ENCODE measurements at places on chromosomes 2 and 18.

DNA sequence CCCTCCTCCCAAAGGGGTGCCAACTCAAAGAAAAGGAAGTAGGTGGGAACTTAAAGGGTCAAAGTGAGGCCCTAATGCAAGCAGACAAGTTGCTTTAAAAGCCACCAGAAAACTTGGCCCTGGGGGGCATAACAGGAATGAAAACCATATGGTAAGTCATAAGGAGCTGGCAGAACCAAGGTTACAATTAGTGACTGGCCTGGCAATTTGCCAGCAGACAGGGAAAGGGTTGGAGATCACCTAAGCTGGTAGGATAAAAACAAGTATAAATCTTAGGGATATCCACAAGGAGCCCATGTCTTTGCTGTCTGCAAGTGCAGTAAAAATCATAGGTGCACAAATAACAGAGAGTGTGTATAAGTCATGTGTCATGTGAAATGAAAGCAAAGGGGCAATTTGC lies 256.7 kb upstream of the LRRTM4 start:
- DNase-seq, result no peak

GRCh38 chr2:68734688-68735525 lies at the start of gene ARHGAP25:
ARHGAP25 (plus strand) TSS chr2:68734811; CDS start chr2:68735200, 389 bp downstream.
- no peak for DNase-seq

- DNase-seq, result no peak
Measured at GRCh38 chr18:51654488-51655326, 457.2 kb upstream of the MEX3C start.

DNA sequence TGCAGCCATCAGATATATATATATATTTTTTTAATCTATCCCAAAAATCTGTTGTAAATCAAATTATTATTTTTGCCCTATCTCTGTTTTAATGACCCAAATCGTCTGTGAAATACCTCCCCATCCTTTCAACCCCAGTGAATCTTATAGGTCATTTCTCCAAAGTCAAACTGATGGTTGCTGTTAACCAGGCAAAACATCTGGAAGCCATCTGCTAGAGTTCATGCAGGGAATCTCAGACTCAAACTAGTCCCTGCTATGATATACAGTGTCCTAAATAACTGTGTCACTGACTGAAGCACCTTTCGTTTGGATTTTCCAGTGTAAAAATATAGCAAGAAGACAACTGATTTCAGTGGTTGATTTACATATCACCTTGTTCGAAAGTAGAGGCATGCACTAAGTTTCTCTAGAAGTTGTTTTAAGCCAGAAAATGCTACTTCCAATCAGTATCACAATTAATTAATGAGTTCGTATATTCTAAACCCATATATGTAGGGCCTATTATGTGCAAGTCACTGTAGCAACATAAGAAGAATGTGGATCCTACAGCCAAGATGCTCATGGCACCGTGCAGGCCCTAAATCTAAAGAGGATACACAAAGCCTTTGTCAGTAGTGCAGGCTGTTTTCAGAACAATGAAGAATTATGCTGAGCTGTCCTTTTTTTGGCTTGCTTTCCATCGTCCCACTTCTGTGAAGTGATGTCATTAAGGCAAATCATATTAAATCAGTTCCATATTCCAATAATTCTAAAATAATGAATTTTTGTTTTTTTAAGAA lies 566.0 kb downstream of the STK39 start:
- DNase-seq, result no peak

GRCh38 chr2:200467806-200468681 lies 41.8 kb downstream of the KCTD18 start:
- no peak for DNase-seq

GRCh38 chr2:98605076-98605475 lies 3.2 kb downstream of the COA5 start:
- no peak for DNase-seq

- DNase-seq, result no peak
Measured at GRCh38 chr2:20506201-20506685, 59.4 kb downstream of the RHOB start.

DNA sequence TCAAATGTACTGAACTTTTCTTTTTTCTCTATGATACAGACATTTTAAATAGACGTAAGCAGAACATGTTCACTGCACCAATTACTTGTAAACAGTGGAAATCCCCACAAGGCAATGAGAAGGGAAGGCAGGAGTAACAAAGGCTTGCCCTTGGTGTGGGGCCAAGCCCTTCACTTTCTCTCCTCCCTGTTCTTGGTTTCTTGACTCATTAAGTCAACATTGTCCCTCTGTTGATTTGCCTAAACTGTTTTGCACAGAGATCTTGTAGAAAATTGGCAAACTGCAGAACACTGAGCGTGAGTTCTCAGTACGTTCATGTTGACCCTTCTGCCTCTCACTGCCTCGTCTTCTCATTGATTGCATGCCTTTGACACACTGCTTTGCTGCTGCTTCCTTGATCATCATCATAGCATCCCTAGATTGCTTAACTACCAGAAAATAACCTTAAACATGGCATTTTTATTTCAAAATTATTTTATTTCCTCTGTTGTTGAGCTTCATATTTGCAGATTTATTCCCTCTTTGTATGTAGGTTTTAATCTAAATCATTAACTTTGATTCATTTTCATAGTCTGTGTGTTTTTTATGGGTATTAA lies 257.7 kb downstream of the PTGR3 start:
- no peak for DNase-seq

DNA sequence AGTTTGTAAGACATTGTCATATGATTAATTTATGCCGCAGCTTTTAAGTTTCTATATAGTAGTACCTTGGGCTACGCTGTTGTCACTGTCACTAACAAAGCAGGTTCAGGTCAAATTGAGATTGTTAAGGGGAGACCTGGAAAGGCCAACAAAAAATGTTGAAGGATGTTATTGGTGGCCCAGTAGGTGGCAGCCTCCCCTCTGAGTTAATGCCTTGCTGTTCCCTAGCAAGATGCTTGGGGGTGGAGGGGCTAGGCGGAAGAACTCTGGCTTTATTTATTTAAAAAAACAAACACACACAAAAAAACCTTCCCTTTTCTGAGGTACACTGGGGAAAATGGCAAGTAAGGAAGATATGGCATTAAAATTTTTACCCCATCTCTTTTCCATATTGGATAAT lies 128.3 kb upstream of the ATP5MC3 start:
- no peak for DNase-seq

DNA sequence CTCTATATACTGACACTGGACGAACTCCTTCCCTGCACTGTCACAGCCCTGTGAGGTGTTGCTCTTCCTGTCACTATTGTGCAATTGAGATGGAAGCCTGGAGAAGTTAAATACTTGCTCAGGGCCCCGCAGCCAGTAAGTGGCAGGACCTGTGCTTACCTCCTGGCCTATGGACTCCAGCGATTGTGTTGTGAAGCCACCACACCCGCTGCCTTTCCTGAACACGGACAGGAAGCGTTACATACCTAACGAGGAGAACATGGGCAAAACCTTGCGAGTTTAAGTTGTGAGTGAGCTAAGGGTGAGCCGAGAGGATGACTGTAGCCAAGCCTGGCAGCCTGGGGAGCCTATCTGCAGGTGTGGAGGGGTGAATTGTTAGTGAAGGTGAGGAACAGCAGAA lies 26.1 kb downstream of the RAB31 start:
- DNase-seq, result no peak

DNA sequence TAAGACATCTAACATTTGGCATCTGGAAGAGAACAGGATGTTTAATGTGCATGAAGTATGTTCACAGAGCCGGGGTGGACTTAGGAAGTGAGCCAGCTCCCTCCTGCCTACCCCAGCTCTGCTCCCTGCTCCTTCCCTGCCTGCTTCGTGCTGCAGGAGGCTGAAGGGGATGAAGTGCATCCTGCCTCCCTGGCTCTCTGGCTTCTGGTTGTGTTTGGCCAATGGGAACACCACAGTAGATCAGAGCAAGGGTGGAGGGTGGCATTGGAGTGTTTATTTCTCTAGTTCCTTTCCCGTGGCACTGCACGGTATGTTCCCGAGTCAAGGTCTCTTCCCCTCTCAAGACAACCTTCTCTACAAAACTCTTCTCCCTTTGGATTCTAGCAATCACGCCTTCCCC lies 379.9 kb downstream of the CLIP4 start:
- DNase-seq, result no peak

- peak; percentile 34 for DNase-seq
Measured at GRCh38 chr2:11482473-11483035, 16.6 kb upstream of the E2F6 start.

DNA sequence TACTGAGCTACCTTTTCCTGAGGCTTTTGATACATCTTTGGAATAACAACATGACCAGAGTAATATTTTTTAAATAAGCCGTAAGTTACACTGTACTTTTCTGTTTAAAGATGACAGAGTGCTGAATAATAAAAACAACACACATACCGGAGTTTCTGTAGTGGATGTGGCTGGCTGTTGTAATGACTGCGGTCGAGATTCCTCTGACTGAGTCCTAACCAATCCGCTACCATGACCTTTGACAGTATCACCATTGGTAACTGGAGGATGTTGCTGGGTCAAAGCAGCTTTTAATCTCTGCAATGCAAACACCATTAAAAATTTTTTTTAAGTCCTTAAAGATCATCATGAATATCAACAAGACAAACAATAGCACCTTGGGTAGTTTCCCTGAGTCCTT lies 70.7 kb downstream of the ATF2 start:
- no peak for DNase-seq

- no peak for DNase-seq
Measured at GRCh38 chr2:186459009-186459408, 27.1 kb upstream of the ZC3H15 start.

DNA sequence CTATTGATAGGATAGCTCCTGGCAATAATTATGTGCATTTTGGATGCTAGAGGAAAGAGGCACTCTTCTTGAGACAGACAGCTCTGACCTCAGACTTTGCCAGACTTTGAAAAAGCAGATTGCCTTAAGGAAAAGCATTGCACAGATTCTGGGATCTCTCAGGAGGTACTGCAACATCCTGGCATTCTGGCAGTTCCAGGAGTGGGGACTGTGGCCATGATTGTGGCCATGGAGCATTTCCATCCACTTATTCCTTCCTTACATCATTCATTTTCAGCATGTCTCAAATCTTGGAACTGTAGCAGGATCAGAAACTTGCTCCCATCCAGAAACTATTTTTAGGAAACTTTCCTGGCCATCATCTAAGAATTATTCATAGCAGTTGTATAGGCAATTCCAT lies 144.9 kb upstream of the FOSL2 start:
- no peak for DNase-seq

- DNase-seq, result no peak
Measured at GRCh38 chr18:12451428-12451827, 43.7 kb downstream of the PRELID3A start.

DNA sequence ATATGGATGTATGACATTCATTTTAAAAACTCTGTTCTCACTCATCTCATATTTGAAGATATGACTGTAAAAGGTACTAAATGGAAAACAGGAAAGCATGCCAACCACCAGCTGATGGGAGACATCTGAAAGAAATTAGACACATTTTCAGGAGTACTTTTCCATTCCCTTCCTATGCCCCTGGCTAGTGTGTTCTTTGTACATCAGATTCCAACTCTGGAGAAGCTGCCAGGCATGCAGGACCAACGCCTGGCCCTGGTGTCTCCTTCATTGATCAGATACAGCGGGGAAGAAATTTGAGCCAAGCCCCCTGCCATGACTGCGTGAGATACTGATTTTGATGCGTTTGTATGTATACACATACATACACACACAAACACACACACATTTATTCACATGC lies 599.0 kb upstream of the SYT4 start:
- DNase-seq, result no peak

- DNase-seq, result no peak
Measured at GRCh38 chr2:174442546-174443510, 44.0 kb downstream of the GPR155 start.

DNA sequence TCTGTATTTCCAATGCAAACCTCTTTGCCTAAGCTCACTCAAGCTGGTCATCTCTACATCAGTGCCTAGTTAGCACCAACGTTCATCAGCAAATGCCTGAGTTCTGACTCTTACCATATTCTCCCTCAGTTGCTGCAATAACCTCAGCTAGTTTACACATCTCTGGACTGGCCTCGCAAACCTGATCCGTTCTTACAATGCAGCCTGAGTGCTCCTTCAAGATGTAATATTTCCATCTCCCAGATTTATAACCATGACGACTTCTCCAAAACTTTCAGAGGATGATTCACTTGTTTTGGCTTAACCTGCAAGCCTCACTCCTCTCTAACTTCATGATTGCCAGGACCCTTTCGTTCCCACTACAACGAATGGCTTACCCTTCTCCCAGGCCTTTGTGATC lies 69.7 kb downstream of the DIPK1C start:
- DNase-seq, result no peak

GRCh38 chr18:23306822-23307221 lies 146.3 kb upstream of the RIOK3 start:
- DNase-seq, result peak; percentile 5

DNA sequence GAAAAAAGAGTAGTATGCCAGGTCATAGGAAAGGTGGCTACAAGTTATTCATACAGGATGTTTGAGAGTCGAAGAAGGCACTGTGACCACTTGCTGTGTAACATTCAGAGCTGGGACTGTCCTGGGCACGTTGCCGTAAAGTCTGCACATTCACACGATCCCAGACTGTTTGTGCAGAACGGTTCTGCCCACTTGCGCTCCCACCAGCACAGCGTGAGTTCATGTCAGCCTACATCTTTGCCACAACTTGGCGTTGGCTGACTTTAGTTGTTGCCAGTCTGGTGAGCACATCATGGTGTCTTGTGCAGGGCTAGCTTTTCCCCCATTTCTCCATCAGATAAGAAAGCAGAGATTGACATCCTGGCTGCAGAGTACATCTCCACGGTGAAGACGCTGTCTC lies 7.0 kb downstream of the ING5 start:
- no peak for DNase-seq

GRCh38 chr2:9641641-9642040 lies 10.8 kb upstream of the YWHAQ start:
- no peak for DNase-seq

DNA sequence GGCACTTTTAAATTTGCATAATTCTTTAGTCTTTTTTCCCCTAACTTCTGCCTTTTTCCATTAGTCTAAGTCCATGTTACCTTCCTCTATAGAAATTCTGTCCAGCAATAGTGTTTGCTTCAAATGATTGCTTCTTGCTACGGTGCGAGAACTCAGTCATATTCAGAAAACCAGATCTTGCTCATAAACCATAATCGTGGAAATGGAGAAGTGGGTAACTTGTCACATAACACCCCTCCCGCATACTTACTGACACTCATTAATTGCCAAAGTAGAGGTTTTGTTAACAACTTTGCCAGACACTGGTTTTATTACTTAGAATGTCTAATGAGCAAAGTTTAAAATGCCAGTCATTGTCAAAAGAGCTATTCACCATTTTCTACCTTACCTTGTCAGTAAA lies 94.3 kb upstream of the TWSG1 start:
- no peak for DNase-seq

- DNase-seq, result no peak
Measured at GRCh38 chr2:187421519-187421918, 26.5 kb downstream of the CALCRL start.

DNA sequence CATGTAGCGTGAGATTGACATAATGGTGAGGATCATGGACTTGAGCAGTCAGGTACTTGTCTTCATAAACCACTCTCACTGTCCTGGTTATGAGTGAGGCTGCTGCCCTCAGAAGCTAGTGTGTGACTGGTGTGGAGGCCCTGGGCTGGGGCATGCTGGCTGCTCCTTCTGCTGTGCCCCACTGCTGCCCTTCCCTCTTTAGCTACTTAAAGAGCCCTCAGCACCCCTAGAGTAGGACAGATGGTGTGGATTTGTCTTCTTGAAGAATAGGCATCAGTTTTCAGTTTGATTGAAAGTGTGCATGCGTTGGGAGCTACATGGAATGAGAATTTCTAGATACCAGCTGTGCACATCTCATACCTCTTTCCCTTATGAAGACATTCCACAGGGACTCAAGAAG lies 15.4 kb downstream of the CPLX4 start:
- no peak for DNase-seq

All from anterior cingulate cortex (tissue), 58 donors.